ENCODE measurements at places on chromosomes 6 and 20. TPM values are rescaled to one million over a fixed set of nuclear protein-coding genes. Genes with fewer than 3 reads are reported as not detected.

CRYBG1 gene
- polyA plus RNA-seq, result 1.8 TPM

HSPA12B gene
- polyA plus RNA-seq, result 0.09 TPM

MMUT gene
- 19.9 TPM for polyA plus RNA-seq

SLC17A1 gene
- polyA plus RNA-seq, result not detected

MYO6 gene
- polyA plus RNA-seq, result 10.8 TPM

MED23 gene
- polyA plus RNA-seq, result 40.1 TPM

OPN5 gene
- not detected for polyA plus RNA-seq

IRF4 gene
- not detected for polyA plus RNA-seq

- DNase-seq, result no peak
These were observed 211.9 kb downstream of the FOXC1 start for GRCh38 chr6:1821513-1822183.

GRCh38 chr6:151747896-151748295 lies 59.6 kb upstream of the ESR1 start:
- DNase-seq, result no peak

DNA sequence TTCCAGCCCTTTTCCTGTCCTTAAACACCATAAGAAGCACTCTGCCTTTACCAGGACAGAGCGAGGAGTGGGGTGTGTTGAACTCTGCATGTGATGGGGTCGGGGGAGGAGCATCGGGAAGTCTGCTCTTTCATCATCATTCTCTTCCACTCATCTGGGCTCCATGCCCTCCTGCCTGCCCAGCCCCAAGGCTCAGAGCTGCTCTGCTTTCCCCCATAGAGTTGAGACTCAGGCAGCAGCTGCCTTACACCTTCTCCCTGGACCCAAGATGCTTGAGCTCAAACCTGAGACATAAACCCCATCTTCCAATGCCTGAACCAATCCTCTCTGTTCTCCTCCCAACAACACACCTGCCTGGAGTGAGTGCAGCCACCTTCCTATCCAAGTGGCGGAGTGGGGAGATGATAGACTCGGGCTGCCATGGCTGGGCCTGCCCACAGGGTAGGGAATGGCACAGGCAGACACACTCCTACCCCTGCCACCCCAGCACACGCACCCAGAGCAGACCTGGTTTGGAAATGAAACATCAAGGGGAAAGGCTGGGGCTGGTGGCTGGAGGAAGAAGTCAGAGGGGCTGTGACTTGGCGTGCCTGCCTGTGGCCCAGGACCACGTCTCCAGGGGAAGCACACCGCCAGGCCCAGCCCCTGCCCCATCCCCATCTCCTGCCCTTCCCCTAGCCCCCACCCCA lies 28.4 kb downstream of the TFEB start:
- no peak for DNase-seq

- DNase-seq, result no peak
These were observed 11.3 kb upstream of the MAP3K5 start for GRCh38 chr6:136803608-136804007.

DNA sequence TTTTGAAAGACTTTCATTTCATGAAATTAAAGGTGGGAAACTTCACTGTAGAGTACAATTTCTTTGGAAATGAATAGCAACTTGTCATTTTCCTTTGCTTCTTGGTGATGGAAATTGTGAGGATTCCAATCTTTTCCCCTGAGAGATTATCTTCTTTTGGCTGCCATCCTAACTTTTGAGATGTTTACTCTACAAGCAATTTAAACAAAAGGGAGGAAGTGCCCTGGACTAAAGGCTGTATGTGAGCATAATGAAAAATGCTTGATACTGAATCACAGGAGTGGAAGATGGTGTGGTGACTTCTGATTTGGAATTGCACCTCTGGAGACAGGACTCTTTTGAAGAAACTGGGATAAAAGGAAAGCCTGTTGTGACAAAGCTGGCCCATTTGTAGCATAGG lies 43.1 kb upstream of the JAG1 start:
- no peak for DNase-seq

GRCh38 chr6:53523511-53524454 lies 21.1 kb downstream of the GCLC start:
- DNase-seq, result no peak

DNA sequence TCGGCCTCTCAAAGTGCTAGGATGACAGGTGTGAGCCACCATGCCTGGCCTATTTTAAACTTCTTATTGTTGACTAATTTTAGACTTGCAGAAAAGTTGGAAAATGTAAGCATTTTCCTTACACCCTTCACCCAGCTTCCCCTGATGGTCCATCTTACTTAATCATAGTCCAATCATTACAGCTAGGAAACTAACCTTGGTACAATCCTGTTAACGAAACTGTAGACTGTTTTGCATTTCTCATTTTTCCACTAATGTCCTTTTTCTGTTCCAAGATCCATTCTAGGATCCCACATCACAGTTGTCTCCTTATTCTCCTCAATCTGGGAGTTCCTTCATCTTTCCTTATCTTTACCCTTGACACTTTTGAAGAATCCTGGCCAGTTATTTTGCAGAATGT lies 659 bp upstream of the GFRA4 start:
- DNase-seq, result no peak

GRCh38 chr20:50837532-50838321 lies 42.9 kb downstream of the BCAS4 start:
- DNase-seq, result peak; percentile 80

- no peak for DNase-seq
These were observed 114.0 kb downstream of the PDSS2 start for GRCh38 chr6:107345393-107345792.

DNA sequence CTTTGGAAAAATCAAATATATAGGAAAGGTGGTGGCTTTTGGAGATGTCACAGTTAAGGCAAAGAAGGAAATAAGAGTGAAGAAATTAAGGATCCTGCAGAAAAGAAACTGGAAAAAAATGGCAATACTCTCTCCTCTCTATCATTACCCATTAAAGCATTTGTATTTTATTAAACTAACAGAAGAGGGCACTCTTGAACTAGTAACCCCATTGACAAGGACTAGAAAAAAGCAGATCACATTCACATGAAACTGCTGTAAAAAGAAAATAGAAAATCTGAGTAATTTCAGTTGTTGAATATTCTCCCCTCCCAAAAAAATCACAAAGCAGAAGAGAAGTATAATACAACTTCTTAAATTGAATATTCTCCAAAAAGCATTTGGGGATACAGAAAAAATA lies 104.1 kb upstream of the SLC35B3 start:
- no peak for DNase-seq

- no peak for DNase-seq
These were observed 133.9 kb downstream of the AGPAT4 start for GRCh38 chr6:161139766-161140553.

DNA sequence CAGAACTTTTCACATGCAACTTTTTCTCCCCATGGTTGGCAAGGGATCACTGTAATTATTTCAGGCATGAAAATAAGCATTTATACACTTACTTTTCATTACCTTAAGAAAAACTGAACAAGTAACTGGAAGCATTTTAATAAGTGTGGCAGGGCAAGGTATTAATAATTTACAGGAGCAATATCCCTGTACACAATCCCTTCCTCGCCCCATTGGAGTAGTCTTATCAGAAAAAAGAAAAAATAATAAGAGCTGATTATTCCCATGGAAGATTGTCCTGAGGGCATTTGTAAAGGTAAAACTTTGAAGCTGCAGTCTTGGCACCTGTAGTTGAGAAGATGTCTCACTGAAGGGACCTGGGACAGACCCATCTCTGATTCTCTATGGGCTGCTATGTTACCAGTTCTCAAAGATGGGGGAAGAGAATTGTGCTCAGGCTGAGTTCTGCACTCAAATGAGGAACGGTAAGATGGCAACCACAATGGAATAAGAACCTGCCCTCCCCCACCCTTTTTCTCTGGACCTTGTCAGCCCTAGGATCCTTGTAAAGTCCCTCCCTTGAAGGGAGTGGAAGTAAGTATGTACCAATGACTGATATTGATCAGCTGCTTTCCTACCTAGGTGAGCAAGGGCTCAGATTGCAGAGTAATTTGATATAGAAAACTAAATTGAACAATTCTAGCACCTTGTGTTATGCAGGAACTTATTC lies 70.0 kb upstream of the AHI1 start:
- no peak for DNase-seq

GRCh38 chr20:39986173-39986904 lies 702.7 kb downstream of the MAFB start:
- no peak for DNase-seq

GRCh38 chr6:54957698-54958097 lies 111.1 kb downstream of the FAM83B start:
- no peak for DNase-seq

GRCh38 chr6:17938901-17939300 lies 48.5 kb downstream of the KIF13A start:
- DNase-seq, result no peak

GRCh38 chr6:11343963-11344723 lies 111.7 kb upstream of the NEDD9 start:
- DNase-seq, result no peak

GRCh38 chr6:95679981-95680380 lies 102.6 kb downstream of the MANEA start:
- DNase-seq, result no peak

DNA sequence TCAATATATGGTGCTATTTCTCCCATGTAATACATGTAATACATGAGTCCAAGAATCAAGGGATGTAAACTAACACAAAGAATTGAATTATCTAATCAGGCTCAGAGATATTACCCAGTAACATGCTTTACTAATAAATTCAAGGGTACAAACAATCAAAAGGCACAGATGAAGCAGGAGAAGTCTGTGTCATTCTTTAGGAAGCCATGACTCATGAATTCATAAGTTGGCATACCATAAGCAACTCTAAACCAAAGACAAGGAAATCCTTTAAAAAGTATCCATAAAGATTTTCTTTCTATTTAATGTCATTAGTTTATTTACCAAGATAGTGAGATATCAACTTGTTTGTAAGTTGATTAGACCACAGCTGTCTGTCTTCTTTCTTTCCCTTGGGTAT lies 446.0 kb upstream of the IMPG1 start:
- DNase-seq, result no peak

DNA sequence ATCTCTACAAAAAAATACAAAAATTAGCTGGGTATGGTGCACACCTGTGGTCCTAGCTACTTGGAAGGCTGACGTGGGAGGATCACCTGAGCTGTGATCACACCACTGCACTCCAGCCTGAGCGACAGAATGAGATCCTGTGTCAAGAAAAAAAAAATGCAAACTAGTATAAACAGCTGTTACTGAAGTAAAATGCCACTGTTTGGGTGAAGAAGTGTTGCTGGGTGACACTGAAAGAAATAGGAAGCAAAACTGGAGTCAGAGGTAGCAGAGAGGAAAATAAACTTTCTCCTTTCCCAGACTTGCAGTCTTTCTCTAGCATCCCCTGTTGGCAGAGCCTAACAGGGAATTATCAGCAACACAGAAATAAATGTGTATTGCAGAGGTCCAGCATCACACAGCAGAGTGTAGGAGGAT lies 241.2 kb upstream of the PREP start:
- no peak for DNase-seq

GRCh38 chr6:43086022-43086658 lies 10.0 kb downstream of the PTK7 start:
- no peak for DNase-seq

GRCh38 chr20:38084425-38084951 lies 50.9 kb downstream of the RPRD1B start:
- DNase-seq, result peak; percentile 78

GRCh38 chr6:137173501-137173900 lies at the start of gene IL22RA2:
Gene IL22RA2, minus strand, starts transcription at chr6:137173644. Its CDS starts 11,895 bp downstream, at chr6:137161749.
- no peak for DNase-seq

GRCh38 chr6:140236732-140237131 lies 862.3 kb upstream of the CITED2 start:
- DNase-seq, result no peak

- DNase-seq, result no peak
These were observed 181.2 kb upstream of the FOXQ1 start for GRCh38 chr6:1130709-1131108.

DNA sequence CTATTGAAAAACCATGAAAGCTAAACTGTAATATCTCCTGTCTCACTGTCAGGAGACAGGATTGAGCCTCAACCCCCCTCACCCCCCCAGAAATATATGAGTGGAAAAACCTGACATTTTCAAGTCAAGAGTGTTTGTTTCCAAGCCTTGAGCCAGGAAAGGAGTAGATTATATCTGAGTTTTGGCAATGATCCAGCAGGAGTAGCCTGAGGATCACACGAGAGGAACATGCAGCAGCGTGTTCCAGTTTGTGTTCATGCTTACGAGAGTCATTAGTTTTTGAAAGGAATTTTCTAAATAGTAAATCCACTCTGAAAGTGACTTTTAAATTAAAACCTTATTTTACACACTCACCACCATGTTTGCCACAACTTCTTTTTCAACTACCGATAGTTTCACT lies 15.8 kb downstream of the IL22RA2 start:
- no peak for DNase-seq

- DNase-seq, result no peak
These were observed 355.9 kb downstream of the BTBD9 start for GRCh38 chr6:38283734-38284362.

DNA sequence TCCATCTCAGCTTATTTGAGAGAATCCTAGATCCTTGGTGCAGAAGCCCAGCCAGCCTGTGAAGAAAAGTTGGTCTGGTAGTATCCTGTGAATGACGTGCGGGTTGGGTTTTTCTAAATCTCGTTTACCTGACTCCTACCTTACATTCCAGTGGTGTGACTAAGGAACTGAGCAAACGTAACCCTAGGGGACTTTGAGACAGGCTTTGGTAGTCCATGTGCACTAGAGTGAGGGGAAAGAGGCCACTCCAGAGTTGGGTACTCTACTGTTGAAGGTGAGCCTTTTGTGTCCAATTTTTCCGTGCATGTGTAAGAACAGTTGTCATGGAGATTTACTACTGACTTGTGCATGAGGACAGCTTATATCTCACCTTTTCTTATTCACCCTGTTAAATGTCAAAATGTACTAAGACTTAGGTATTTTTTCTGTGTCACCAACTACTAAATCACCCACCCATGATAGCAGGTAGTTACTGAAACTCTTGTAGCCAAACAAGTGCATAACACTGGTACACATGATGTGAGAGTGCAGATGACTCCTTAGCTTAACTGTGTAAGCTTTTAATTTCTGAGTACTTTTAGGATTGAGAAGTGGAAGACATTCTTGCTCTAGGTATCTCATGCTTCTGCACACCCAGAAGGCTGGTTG lies 26.3 kb upstream of the PLCG1 start:
- DNase-seq, result no peak

DNA sequence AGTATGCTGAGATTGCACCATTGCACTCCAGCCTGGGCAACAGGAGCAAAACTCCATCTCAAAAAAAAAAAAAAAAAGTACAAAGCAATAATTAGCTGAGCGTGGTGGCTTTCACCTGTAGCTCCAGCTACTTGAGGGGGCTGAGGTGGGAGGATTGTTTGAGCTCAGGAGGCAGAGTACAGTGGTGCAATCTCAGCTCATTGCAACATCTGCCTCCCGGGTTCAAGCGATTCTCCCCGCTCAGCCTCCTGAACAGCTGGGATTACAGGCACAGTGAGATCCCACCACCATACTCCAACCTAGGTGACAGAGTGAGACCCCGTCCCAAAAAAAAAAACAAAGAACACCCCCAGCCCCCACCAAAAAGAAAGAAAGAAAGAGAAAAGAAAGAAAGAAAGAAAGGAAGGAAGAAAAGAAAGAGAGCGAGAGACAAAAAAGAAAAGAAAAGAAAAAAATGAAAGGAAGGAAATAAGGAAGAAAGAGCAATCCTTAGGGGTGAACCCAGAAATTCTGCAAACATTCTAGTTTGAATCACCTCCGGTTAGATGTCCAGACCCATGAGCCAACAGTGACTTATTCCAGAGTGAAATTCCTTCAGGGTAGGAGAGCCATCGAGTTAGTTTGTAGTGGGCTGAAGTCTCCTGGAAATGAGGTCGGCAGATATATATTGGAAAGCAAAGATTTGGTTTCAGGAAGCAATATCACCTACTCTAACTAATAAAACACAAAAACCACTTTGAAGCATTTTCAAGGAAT lies 3.2 kb upstream of the RIPOR3 start:
- DNase-seq, result no peak

- no peak for DNase-seq
These were observed 171.3 kb downstream of the SLC16A10 start for GRCh38 chr6:111258615-111259088.
